HFFc6 (cell line): ENCODE measurements at places on chromosomes 5 and 9. TPM values are rescaled to one million over a fixed set of nuclear protein-coding genes. Genes with fewer than 3 reads are reported as not detected.

Gene PHYKPL
- total RNA-seq: 22.3 to 25.6 TPM (median 24.1 TPM) in 3 replicates

Gene CDH10
- 0.14 to 0.56 TPM (median 0.33 TPM) in 3 replicates for total RNA-seq

Gene TLR4
- total RNA-seq: 2.6 to 21.5 TPM (median 20.2 TPM) in 3 replicates

Gene GDF9
- 0.09 TPM in 1 of 2 replicates, not detected in the other for total RNA-seq

DNA sequence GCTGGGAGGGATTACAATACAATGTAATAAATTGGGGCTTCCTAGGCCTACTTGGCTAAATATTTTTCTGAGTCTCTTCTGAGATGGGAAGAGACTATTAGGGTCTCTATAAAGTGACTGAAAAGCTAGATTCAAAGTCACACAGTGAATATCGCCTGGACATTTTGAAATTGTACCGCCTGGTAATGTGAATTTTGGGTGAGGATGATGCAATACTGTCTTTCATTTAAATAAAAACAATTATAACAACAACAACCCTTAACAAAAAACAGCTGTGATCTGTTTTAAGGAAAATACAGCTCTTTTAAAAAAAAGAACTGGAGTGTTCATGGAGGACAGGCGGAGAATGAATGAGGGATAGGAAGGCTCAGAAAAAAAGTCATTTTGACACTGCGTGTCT, 615.0 kb downstream of the RAB3C start:
- no peak for DNase-seq

- DNase-seq: peak; percentile 42
Observed at GRCh38 chr9:32431940-32432555, 47.6 kb downstream of the ACO1 start.

DNA sequence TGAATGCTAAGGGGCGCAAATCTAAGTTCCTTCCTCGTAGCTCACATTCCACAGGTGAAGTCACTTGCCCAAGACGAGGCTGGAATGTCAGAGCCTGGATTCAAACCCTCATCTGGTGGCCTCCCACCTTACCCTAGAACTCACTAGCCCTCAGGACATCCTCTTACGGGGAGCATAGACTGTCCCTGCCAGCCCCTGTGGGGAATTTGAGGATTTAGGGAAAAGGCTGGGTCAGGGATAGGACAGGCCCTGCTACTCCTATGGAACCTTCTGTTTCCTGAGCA, 45.0 kb downstream of the IRF1 start:
- no peak for DNase-seq

DNA sequence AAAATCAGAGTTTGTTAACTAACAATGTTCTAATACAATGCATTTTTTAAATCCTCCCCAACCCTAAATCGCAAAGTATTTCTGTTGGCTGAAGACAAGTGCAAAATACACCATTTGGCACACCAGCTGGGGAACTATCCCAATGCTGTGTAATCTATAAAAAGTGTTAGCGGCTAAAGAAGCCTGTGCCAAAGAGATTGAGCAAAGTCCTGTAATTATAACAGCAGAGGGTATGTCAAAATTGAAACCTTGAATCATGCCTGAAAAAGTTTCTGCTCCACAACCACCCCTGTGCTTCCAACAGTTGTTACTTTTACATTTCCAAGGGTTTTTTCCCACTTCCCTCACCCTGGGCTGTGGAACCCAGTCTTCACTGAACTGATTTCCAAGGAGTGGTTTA, 83.1 kb upstream of the PLPP6 start:
- no peak for DNase-seq
